Aorta (tissue), 5 donors: ENCODE measurements at places on chromosomes 5 and 9. TPM values are rescaled to one million over a fixed set of nuclear protein-coding genes. Genes with fewer than 3 reads are reported as not detected.

The SEMA4D gene
- 26.2 TPM for total RNA-seq

The THBS4 gene
- 23.6 TPM for total RNA-seq

The PHF2 gene
- total RNA-seq: 29.2 TPM

The ZNF354C gene
- total RNA-seq: 6.3 TPM

The PCDHA9 gene
- total RNA-seq: 0.36 TPM

The ANKRD18A gene
- 0.18 TPM for total RNA-seq

The TPRN gene
- 4.3 TPM for total RNA-seq

The PLGRKT gene
- 8.8 TPM for total RNA-seq

The PCDHA12 gene
- total RNA-seq: not detected

The FBXL7 gene
- 19.9 TPM for total RNA-seq
